Stimulated activated naive CD4-positive, alpha-beta T cell treated with Interleukin-2 at 50 U/mL for 16 hours (primary cell): ENCODE measurements at places on chromosomes 7 and 10.

GRCh38 chr7:139106959-139107358 lies 2.6 kb downstream of the ZC3HAV1 start:
- no peak for DNase-seq

DNA sequence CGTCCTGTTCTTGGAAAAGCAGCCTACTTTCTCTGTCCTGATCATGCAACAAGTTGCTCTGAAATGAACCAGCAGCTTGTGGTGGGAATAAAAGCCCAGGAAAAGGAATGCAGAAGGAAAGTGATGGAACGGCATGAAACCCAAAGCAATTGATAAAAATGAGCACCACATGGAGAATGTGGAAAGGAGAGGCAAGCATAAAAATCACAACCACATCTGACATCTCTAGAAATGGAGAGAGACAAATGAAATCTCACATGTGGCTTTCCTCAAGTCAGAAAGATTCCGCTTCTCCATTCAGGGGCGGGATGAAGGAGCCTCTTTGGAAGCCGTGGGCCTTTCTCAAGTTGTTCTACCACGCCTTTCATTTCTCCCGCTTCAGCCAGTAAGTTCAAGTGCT lies 631.7 kb upstream of the GALNT17 start:
- no peak for DNase-seq

- DNase-seq, result no peak
Measured at GRCh38 chr10:5897504-5897903, 7.5 kb downstream of the FBH1 start.

GRCh38 chr7:153566324-153566723 lies 485.9 kb upstream of the DPP6 start:
- no peak for DNase-seq

- DNase-seq, result no peak
Measured at GRCh38 chr7:128931965-128932861, 5.5 kb upstream of the IRF5 start.

DNA sequence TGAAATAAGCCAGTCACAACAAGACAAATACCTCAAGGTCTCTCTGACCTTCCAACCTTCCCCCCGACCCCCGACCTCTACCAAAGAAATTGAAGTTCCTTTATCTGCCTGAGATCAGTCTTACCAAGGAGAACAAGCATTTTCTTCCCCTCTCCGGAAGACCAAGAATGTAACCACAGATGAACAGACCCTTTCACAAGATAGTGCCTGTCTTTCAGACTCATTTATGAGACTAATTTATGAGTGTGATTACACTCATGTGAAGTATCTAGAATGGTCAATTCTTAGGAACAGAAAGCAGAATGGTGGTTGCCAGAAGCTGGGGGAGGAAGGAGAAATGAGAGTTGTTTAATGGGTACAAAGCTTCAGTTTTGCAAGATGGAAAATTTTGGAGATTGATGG lies 108.9 kb upstream of the MKLN1 start:
- no peak for DNase-seq

DNA sequence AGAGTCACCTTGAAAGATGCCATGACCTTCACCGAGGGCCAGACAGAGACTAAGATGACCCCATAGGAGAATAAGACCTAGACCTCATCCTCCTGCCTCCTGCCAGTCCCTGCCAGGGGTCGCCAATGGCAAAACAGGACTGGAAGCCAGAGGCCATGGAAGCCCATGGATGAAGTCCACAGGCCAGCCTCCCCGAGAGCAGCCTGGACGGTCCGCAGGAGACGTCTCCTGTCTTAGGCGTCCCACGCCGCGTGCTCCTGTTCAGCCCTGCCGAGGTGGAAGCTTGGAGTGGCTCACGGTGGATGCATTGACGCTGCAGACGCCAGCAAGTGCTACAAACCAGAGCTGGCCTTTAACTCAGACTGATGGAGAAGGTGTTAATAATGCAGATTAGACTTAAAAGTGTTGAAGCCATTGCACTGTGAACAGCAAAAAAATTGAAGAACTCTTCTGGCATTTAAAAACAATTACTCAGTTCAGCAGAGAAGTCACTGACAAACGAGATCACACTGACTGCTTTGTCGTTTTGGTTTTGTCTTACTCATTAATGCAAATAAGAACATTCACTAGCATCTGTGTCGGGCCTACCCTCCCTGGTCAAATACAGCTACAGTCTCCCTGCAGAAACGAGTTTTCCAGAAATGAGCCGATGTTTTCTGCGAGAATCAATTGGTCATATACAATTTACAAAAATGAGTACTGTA lies 38.1 kb upstream of the FAM20C start:
- DNase-seq, result no peak

GRCh38 chr10:27504808-27505460 lies 830 bp downstream of the RAB18 start:
- DNase-seq, result no peak

DNA sequence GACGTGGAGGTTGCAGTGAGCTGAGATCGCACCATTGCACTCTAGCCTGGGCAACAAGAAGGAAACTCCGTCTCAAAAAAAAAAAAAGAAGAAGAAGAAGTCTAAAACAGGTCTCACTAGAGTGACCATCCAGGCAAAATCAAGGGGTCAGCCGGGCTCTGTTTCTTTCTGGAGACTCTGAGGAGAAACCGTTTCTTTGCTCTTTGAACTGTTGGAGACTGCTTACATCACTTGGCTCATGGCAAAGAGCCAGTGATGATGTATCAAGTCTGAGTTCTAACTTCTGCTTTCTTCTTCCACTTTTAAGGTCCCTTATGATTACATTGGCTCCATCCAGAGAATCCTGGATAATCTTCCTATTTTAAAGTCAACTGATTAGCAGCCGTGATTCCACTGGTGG lies 306.8 kb downstream of the WDR11 start:
- DNase-seq, result no peak

- no peak for DNase-seq
Measured at GRCh38 chr7:116283595-116284204, 73.4 kb downstream of the TES start.

GRCh38 chr7:128899392-128899791 lies 11.1 kb downstream of the KCP start:
- DNase-seq, result no peak

DNA sequence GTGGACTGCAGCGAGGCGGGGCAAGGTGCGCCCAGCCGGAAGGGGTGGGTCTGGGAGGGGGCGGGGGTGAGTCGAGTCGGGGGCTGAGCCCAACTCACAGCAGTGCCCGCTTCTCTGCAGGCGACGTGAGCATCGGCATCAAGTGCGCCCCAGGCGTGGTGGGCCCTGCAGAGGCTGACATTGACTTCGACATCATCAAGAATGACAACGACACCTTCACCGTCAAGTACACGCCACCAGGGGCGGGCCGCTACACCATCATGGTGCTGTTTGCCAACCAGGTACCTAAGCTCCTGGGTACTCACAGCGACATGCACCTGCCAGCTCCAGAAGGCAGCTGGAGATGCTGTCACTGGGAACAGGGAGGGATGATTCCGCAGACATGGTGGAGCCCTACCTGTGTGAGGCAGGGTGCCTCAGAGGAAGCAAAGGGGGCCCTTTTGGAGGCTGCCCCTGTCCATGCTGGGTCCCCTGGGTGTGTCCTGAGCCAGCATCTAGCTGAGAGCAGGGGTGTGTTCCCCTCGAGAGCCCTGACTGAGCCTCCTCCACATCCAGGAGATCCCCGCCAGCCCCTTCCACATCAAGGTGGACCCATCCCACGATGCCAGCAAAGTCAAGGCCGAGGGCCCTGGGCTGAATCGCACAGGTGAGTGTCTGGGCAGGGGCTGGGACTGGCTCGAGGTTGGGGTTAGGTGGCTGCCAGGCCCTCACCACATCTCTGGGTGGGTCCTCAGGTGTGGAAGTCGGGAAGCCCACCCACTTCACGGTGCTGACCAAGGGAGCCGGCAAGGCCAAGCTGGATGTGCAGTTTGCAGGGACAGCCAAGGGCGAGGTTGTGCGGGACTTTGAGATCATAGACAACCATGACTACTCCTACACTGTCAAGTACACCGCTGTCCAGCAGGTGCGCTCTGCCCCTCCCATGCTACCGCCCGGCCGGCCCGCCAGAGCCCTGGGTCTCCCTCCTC lies 12.8 kb downstream of the FLNC start:
- DNase-seq, result no peak

DNA sequence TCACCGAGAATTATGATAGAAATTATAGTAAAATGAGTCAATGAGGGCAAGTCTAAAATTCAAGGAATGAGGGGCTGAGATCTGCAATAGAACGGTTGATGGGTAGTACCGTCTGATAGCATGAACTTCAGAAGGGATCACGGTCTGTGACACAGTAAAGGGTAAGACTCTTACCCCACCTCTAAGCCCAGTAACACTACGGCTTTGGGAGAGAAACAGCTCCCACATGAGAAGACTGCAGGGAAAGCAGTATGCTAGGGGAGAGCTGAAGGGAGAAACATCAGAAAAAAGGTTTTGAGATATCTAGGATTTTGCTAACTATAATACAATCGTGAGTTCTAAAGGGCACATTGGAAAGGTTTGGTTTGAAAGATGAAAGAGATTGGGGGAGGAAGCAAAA lies 12.8 kb upstream of the AKAP9 start:
- DNase-seq, result no peak

DNA sequence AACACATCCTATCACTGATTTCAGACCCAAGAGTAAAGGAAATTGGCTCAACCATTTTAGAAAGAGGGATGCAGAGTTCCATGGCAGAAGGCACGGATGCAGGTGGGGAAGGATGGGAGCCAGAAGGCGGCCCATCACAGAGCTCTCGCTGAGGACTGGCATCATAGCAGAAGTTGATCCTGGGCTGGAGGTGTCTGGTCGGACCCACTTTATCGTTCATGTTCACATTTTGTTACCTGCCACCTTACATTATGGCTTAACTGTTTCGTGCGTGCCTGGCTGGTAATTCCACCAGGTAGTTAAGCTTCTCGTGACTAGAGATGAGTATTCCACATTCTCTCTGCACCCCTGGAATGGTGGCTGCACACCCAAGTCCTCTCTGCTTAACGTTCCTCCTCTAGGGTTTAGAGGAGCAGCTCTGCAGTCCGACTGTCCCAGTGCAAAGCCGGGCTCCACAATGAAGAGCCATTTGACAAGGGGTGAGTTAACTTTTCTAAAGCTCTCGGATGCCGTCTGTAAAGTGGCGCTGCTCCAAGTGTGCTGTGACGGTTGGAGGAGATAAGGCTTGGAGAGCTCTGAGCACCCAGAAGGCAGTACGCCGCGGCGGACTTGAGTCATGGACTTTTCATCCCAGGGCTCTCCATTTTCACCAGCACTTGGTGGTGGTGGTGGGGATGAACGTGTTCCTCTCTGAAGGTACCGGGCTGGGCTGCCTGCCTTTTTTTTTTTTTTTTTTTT lies 157.1 kb upstream of the SHH start:
- DNase-seq, result no peak

DNA sequence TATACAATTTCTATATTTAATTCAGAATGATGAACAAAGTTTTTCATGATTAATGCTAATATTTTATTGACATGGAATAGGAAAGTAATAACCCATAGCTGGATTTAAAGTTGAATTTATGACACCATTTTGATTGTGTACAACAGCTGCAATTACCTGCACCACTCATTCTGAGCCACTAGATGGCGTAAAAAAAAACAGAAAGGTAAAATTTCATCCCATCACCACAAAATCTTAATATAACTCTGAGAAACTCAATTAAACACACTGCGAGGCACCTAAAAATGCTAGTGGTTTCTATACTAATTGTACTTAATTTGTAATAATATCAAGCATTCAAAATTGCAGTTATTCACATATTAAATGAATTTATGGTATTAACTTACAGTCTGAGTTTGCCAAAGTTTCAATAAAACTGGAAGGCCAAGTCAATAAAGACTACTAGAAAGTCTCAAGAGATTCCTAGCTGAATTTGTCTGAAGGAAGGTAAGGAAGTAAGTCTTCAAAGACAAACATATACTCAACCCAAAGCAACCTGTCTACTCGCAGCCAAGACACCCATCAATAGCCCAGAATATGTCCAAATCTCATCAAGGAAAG lies 182.5 kb downstream of the SKAP2 start:
- no peak for DNase-seq

DNA sequence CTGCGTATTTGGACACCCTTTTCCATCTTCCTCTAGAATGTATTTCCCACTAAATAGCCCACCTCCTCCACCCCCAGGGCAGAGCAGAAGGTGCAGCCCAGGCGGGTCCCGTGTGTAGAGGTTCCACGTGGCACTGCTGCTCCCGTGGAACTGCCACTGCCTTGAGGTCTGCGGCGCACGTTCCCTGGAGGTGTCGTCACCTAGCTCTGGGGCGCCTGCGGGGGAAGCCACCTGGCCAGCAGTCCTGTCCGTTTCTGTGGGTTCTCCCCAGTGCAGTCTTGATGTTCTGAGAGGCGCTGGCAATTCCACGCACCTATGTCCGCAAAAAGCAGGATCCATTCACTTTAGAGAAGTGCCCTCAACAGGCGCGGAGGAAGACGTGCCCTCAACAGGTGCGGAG lies 21.9 kb downstream of the BNIP3 start:
- DNase-seq, result no peak

DNA sequence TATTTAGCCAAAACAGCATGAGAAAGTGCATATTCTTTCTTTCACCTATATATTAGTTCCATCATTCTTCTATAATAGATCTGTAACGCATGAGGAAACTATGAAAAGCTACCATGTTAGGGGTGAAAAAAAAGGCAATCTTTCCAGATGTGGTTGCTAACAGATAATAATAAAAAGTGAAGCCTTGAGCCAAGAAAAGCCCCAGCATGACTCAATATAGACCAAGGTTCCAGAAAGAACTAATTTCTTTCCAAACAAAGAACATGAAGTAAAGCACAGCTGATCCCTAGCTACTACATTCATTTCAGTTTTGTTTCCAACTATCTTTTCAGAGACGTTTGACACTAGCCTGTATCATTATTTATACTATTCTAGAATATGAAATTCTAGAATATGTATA lies 16.4 kb downstream of the ARL4A start:
- DNase-seq, result no peak

GRCh38 chr10:85666987-85667386 lies 699.6 kb downstream of the GRID1 start:
- DNase-seq, result no peak

- no peak for DNase-seq
Measured at GRCh38 chr7:121752706-121753105, 120.3 kb upstream of the PTPRZ1 start.

- DNase-seq, result no peak
Measured at GRCh38 chr7:55488804-55489340, 83.4 kb downstream of the VOPP1 start.

GRCh38 chr10:68208424-68209042 lies 23.4 kb downstream of the ATOH7 start:
- DNase-seq, result no peak

DNA sequence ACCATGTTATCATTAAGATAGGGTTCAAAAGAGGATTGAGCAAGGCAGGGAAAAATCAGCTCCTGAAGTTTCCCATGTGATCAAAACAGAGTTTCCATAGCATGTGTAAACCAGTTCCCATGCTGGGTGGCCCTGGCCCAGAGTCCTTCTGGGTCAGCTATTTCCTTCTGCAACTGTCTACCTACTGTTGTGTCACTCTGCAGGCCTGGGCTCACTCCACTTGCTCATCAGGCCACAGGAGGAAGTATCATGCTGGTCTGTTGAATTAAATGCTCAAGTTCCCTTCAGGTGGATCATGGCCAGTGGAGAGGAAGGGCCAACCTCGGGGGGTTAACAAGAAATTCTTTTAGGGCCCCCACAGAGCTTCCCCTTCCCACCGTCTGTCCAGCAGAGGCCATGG lies 104.7 kb downstream of the GFRA1 start:
- no peak for DNase-seq

- no peak for DNase-seq
Measured at GRCh38 chr7:130127821-130128317, 57.5 kb downstream of the KLHDC10 start.

GRCh38 chr10:118669835-118670234 lies 74.4 kb upstream of the PRLHR start:
- DNase-seq, result no peak

GRCh38 chr10:130065251-130065650 lies 45.4 kb downstream of the C10orf143 start:
- no peak for DNase-seq
